ENCODE measurements at places on chromosomes 6 and 20.
A peak's percentile ranks its signal among the peaks of the same experiment; 100 is the strongest.

DNA sequence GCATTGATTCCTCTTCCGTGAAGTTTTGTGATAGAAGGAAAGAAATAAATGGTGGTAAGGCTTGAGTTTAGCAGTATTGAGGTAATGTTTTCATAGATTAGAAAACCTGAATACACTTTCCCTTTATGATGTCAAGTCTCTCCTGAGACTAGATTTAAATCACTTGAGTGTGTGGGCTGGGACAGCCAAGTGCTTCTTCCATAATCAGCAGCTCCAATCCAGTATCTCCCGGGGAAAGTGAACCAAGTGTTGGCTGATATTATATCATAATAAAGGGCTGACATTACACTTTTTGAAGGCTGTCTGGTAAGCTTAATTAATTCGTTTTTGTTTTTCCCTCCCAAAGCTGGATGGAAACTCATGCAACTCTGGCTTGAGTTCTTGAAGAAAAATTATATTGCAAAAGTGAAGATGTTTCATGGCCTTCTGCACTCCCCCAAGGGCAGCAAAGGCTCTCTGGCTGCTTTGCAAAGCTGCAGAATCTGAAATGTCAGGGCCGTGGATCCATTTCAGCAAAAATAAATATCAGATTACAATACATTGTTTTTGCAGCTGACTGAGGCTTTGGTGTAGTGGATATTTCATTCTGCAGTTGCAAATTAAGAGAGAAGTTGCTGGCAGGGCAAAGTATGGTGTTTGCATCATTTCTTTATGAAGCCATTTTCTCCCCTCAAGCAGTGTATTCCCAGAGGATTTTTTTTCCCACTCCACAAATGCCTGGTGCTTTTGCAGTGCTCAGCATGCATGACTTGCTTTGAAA is 101.2 kb downstream of the MKKS start:
- DNase-seq = peak; percentile 5

DNA sequence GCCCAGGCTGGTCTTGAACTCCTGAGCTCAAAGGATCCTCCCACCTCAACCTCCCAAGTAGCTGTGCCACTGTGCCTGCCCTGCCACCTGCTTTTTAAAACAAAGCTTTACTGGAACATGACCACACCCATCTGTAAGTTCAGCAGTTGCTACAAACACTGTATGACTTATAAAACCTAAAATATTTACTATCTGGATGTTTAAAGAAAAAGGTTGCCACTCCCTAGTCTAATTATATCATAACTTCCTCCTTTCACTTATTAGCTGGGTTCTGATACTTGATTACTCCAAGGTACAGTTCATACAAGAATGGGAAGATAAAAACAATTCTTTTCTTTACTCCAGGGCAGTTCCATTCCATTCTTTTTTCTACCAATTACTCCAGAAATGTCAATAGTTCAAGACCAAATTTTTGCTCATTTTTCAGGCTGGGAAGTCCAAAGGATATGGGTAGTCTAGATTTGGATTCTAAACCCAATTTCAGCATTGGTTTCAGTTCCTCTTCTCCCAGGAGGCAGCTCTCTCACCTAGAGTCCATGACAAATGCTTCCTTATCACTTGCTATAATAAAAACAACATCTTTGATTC is 63.1 kb downstream of the SEC63 start:
- no peak for DNase-seq

GRCh38 chr20:49230021-49230420 is 10.8 kb downstream of the DDX27 start:
- peak; percentile 74 for DNase-seq

GRCh38 chr6:102298051-102298450 is 904.5 kb downstream of the GRIK2 start:
- DNase-seq = no peak

DNA sequence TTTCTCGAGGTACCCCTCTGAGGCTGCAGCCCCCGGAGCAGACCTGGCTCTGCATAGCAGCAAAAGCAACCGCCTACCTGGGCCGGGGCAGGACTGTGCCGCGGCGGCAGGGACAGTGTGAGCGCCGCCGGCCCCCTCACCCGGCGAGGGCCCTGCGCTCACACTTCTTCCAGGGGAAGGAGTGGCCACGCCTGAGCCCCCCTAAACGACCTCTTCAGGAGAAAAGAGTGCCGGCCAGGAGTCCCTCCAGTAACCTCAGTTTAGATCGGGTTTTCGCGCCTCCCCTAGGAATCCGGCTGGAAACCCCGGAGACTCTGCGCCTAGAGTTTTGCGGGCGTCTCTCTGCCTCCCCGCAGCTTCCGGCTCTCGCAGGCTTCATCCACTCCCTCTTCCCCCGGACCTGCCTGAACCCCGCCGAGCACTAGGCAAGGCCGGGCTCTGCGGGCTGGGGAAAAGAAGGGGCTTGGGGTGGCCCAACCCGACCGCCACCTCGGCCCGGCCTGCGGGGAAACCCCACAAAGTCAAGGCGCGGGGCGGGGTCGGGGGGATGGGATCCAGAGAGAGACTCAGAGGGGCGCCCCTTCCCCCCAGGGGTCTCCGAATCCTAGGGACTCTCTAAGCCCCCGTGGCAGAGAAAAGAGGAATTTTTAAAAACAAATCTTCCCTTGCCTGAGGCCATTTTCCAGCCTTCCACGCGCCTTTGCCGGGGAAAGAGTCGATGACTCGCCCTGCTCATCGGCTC is 558 bp downstream of the LINC00237 start:
- DNase-seq = no peak

DNA sequence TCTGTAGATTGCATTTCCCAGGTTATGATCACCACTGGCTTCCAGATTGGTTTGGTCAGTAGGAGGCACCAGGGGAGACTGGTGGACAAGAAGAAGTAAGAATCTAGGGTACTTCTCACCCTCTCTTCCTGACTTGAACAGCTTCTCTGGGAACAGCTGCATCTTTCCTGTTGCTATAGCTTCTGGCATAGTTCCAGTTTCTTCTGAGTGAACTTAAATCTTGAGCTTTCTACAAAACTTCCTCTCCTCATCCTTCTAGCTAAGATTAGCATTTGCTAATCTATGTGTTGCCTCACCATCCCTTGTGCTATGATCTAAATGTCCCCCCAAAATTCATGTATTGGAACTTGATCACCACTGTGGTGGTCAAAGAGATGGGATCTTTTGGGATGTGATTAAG is 724.6 kb downstream of the UTRN start:
- no peak for DNase-seq
